ENCODE measurements at places on chromosomes 6 and 20. TPM values are rescaled to one million over a fixed set of nuclear protein-coding genes. Genes with fewer than 3 reads are reported as not detected.
A peak's percentile ranks its signal among the peaks of the same experiment; 100 is the strongest.

GRCh38 chr6:126546541-126547120 lies 206.7 kb downstream of the CENPW start:
- no peak overlapping the region for H3K27ac ChIP-seq
- H3K4me3 ChIP-seq, result no peak overlapping the region
- no peaks in the 10 kb centered on the region for H3K27me3 ChIP-seq
- no peak for DNase-seq
- H3K36me3 ChIP-seq, result no peaks in the 10 kb centered on the region

GRCh38 chr20:48800177-48800576 lies 27.6 kb downstream of the PREX1 start:
- H3K27ac ChIP-seq, result no peak overlapping the region
- H3K36me3 ChIP-seq, result no peaks in the 10 kb centered on the region
- H3K4me3 ChIP-seq, result no peak overlapping the region
- DNase-seq, result no peak
- no peaks in the 10 kb centered on the region for H3K27me3 ChIP-seq
- H3K4me1 ChIP-seq, result no peaks in the 10 kb centered on the region

C6orf136 gene
- 71.3 TPM for total RNA-seq

DNA sequence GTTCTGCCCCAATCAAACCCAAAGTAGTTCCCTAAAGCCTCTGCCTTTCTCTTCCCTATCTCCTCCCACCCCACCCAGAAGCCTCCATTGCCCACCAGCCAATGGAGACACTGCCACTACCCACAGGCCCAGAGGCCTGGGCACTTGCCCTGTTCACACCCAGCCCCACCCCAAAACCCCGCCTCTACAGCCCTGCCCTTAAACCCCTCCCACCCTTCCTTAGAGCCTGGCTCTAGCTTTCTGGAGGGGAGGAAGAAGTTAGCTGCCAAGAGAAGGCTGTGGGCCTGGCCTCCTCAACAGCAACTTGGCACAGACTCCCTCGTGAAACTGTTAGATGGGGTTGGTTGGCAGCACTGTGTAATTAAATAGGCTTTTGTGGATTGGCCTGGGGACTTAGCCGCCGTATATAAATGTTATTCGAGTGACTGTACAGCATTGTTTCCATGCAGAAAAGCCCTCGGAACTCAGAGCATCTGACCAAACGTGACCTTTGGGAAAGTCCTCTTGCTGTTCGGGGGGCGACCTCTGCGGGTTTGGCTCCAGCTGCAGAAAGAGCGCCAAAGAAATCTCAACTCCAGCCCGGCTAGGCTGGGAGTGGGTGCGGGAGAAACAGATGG lies 31.4 kb downstream of the COL11A2 start:
- H3K4me1 ChIP-seq, result no peaks in the 10 kb centered on the region
- no peaks in the 10 kb centered on the region for H3K36me3 ChIP-seq
- no peaks in the 10 kb centered on the region for H3K27me3 ChIP-seq
- H3K4me3 ChIP-seq, result no peak overlapping the region
- H3K27ac ChIP-seq, result peak overlapping the region; percentile 19

DNA sequence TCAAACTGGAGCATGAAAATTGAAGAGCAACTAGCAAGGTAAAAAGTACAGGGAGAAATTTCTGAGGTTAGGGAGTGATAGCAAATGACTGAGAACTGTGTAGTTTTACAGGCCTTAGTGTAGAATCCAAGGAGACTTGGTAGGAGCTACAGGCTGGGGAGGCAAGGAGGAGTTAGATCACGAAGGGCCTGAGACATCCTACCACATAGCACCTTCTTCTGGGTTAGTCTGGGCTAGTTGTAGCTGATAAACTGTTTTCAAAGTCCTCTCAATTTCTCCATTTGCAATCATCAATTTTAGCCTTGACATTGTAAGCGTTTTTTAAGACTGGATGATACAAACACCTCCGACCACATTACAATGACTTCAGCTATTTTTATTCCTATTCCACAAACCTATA lies 209.7 kb downstream of the TMEM200A start:
- H3K36me3 ChIP-seq, result no peaks in the 10 kb centered on the region
- no peak overlapping the region for H3K4me3 ChIP-seq
- H3K27ac ChIP-seq, result no peak overlapping the region
- no peaks in the 10 kb centered on the region for H3K4me1 ChIP-seq
- DNase-seq, result no peak
- no peaks in the 10 kb centered on the region for H3K27me3 ChIP-seq

Data from colonic mucosa (tissue), 4 donors.